ENCODE measurements at places on chromosomes 6 and 20.

DNA sequence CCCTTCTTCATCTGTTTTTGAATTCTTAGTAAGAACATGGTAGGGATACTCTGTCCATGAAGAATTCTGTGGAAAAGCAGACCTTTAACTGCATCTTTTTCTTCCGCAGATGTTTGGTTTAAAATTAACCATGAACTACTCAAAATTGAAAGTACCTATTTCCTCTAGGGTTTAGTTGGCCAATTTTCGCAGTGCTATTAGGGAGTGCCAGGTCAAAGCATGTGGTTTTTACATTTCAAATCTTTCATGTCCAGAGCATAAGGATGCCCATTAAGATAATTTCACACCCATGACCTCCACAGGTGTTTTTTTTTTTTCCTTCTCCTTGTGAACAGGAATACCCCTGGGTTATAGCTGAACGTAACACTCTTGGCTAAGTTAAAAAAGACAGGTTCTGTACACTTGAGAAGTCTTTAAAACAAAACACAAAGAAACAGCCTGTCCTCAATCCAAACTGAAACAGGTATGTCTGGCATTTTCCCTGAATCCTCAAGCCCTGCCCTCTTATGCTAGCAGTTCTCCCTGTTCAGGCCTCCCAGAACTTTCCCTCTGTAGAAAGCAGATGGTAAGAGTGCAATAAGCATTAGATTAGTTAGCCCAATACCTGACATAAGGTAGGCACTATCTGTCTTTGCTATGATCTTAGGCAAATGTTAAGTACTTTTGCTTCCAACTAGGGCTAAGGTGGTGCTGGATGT, 67.1 kb downstream of the ELOVL5 start:
- no peak for DNase-seq

GRCh38 chr6:136893187-136893586, 28.9 kb upstream of the SLC35D3 start:
- DNase-seq = no peak

DNA sequence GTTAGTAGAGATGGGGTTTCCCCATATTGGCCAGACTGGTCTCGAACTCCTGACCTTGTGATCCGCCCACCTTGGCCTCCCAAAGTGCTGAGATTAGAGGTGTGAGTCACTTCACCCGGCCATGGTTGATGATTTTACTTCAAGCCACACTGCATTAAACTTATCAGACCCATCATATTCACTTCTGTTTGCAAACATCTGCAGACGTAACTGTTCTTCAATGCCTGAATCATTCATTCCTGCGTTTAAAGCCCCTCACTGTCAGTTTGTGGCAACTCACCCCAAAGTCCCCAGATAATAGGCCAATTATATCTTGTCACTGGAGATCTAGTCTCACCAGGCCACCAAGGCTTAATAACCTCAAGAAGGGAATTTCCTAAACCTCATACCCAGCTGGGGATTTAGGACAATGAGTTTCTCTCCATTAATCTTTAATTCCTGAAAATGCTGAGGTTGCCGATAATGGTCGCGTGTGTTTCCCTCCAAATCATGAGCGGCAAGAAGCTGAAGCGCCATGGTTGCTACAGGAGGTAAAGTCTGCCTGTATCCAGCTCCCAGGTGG, 229.6 kb downstream of the LY86 start:
- no peak for DNase-seq

DNA sequence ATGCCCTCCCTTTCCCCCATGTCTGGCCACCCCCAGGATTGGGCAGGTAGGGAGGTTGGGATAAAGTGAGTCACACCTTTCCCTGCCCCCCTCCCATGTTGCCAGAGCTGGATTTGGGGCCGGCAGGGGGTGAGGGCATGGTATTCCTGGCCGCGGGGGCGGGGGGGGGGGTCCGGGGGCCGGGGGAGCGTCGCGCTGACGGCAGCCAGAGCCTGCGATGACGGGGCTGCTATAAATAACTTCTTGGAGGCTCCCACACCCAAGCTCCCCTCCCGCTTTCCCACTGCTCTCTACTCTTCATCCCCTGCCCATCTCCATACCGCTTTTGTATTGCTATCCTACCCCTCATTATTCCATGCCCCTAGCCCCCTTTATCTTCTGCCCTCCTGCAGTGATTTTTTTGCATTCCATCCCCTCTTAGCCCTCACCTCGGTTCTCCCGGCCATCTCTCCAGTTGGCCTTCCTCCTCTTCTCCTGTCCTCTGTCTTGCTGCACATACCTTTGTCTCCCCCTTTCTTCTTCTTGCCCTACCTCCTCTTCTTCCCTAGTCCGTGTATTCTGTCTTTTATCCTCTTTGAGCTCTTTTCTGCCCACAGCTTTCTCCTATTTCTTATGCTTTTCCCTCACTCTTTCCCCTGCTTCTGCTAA, 13.8 kb downstream of the SYNGAP1 start:
- no peak for DNase-seq

GRCh38 chr6:136471372-136471771, 78.8 kb downstream of the MAP7 start:
- DNase-seq = no peak

GRCh38 chr6:107434812-107435211, 24.6 kb downstream of the PDSS2 start:
- no peak for DNase-seq

DNA sequence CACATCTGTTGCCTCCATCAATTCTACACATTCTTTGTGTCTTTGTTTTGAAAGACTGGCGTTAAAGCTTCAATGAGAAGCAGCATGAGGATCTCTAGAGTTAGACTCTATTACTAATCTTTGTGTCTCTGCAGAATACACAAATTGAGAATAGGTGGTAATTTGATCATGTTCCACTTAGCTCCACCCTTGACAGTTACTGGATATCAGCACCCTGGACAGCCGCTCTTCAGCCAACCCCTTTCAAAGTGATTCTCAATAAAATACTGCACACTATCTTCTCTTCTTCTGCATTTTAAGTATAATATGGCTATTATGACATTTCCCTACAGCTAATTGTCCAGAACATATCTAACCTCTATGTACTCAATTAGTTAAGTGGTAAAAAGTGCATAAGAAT, 54.3 kb upstream of the CNR1 start:
- no peak for DNase-seq

All from stimulated activated CD8-positive, alpha-beta memory T cell treated with anti-CD3 and anti-CD28 coated beads, Interleukin-2, amount 100 ng/mL, for 48 hours (primary cell).